ENCODE measurements at places on chromosomes 7 and 10.

- no peak for DNase-seq
Measured at GRCh38 chr7:25091779-25092178, 33.3 kb downstream of the CYCS start.

DNA sequence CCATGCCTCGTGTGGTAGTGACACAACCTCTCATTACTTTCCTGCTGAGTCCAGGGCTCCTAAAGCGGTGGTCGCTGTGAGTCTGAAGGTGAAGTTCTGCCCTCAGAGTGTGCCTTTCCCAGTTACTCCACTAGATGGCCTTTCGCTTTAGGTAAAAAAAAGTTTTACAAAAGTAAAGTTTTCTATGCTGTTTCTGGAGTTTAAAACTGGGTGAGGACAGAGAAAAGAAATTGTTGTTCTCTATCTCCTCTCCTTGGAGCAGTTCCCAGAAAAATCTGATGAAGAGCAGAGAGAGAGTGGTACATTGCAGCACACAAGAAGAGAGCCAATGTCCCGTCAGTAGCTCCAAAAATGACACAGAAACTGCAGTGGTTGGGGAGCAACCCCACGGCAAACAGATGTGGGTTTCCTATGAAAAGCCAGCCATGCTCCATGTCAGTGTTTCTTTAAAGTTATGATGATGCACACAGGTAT lies 257.1 kb downstream of the GLI3 start:
- no peak for DNase-seq

GRCh38 chr7:55593172-55593514 lies 20.8 kb upstream of the VOPP1 start:
- no peak for DNase-seq

GRCh38 chr7:28964056-28964455 lies 5.9 kb upstream of the TRIL start:
- DNase-seq = no peak

- DNase-seq = no peak
Measured at GRCh38 chr10:45593938-45594275, 78.7 kb downstream of the ZFAND4 start.

DNA sequence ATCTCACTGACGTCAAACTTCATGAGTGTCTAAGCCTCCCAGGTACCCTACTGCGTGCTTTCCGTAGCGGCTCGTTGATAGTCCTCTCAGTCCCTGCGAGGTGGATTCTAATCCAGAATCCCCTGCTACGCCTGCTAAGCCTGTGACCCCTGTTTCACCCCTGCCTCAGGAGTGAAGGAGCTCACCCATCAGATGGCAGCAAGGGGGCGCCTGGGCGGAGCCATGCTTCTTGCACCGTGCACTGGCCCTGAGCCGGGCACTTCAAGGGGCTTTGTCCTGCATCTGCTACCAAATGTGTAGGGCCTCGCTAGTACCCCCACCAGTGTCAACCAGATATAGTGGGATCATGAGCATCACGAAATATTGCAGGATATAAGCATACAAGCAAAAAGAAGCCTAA lies 918 bp upstream of the STRA8 start:
- DNase-seq = no peak

DNA sequence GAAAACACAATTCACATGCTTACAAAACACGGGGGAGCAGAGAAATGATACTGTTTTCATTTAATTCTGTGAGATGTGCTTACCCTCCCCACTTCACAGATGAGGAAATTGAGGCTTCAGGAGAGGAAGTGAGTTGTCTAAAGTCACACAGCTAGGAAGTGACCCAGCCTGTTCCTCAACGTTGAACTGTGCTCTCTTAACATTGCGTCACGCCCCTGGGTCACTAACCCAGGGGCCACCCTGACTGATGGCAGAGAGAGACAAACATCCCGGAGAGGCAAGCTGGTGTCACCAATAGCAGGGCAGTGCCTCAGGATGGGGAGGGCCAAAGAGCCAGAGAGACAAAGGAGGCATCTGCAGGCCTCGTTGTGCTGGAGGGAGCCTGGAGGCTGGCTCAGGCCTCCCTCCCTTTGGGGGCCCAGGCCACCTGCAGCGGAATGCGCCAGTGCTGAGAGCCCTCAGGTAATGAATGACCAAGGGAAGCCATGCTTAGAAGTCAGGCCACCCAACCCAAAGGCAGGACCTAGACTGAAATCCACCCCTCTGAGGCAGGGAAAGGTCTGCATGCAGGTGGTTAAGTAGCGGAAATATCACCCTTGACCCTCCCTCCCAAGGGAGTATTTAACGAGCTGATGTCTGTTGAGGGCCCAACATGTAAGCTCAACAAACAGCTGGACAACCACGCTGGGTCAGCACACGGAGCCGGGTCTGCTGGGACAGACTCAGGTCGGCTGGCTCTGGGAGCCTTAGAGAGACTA lies 81.3 kb downstream of the C10orf105 start:
- DNase-seq = peak; percentile 27

GRCh38 chr7:139731802-139732470 lies 45.9 kb downstream of the HIPK2 start:
- peak; percentile 92 for DNase-seq

DNA sequence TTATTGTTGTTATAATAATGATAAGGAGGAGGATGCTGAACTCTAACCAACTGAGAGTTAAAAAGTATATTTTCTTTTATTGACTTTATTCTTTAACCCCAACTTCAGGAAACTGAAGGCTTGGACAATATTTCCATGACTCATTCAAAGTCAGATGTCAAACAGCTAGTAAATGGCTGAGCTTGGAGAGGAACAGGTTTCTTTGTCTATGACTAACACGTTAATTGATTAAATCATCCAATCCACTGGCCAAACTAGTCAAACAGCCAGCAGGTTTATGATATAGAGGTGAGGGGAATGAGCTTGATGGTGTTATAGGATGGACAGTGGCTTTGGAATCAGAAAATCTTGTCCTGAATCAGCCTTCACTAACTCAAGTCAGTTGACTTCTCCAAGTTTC lies 119.1 kb upstream of the WDR11 start:
- DNase-seq = no peak

GRCh38 chr10:44244745-44245600 lies 139.9 kb downstream of the CXCL12 start:
- no peak for DNase-seq

DNA sequence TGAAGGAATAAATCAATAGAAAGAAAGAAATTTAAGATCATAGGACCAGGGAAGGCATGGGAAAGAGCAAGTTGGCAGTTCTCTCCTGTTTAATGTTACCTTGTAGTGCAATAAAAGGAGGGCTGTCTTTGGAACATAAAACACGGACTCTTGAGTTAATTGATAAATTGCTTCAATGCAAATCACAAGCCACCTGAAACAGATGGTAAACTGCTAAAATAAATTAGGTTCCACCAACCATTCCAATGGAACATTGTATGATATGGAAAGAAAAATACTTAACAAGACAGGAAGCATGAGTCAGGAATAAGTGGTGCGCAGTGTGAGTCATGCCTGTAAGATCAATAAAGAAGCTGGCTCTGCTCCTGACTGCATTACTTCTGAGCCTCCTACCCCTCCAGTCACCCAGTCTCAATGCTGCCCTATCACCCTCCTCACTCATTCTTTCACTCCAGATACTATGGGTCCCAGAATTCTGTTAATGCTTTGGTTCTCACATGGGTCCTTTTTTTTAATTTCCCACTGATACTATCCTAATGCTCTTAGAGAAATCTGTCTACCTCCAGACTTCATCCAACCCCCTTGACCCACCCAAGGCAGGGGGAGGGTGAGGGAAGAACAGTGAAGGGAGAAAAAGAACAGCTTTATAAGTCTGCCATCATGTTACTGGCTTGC lies 78.9 kb downstream of the LRRC17 start:
- peak; percentile 89 for DNase-seq

DNA sequence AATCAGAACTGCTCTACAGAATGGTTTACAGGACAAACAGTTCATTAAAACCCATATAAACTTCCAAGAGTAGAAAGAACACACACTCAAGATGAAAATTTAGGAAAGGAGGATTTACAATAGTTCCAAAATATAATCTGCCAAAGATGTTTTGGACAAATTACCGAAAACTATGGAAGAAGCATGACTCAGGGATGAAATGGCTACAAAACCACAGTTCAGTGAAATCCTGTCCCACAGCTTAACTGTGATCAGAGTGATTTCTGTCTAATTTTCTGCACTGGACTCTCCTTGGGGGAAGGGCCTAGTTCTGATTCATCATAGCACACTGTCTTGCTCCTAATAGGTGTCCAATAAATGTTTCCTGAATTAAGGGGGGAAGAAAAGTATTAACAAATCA lies 82.2 kb downstream of the HIPK2 start:
- DNase-seq = no peak

GRCh38 chr7:154795437-154795836 lies 207.5 kb downstream of the PAXIP1 start:
- DNase-seq = no peak

- no peak for DNase-seq
Measured at GRCh38 chr10:126087153-126087680, 190.9 kb downstream of the FANK1 start.

DNA sequence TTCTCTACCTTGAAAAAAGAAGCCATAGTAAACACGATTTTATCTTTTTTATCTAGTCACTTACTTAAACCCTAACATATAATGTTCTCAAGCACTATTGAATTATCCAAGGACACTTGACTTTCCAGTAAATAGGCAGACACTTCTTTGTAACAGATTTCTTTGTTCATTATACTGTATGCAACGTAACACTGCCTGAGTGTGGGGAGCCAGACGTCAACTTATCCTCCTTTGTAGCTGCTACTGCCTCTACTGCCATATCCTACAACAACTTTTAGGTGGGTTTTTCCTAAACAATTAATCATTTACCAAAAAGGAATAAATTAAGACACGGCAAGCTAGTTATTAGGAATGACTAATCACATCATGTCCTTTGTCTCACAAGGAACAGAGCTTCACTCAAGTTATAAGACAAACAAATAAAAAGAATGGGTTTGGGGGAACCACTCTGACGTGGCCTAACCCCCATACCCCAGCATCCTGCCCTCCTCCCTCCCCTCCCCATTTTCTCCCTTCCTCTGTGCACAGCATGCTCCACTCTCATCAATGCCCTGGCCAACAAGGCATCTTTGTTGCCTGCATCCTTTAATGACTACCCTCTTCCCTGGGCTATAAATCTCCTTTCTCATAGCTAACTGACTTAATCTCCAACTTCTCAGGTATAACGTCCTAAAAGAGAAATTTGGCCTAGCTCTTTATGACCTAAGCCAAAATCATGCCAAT lies 43.3 kb downstream of the DOCK4 start:
- no peak for DNase-seq

GRCh38 chr7:134355927-134356326 lies 39.2 kb upstream of the SLC35B4 start:
- no peak for DNase-seq

DNA sequence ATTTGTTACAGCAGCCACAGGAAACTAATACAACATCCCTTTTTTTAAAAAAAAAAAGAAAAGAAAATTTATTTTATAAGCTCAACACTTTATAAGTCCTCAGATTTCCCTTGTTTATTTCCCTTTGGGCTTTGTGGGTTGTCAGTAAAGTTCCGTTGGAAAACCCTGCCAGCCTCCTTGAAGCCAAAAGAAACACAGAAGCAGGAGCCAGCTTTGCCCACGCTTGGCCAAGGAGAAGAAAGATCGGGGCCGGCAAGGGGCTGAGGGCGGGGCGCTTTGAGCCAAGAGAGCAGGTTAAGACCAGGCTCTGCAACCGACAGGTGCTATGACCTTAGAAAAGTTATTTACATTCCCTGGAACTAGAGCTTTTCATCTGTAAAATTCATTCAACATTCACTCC lies 72.7 kb downstream of the RGS10 start:
- no peak for DNase-seq

Measured in PC-9 (cell line).